ENCODE measurements at places on chromosomes 4 and X.

DNA sequence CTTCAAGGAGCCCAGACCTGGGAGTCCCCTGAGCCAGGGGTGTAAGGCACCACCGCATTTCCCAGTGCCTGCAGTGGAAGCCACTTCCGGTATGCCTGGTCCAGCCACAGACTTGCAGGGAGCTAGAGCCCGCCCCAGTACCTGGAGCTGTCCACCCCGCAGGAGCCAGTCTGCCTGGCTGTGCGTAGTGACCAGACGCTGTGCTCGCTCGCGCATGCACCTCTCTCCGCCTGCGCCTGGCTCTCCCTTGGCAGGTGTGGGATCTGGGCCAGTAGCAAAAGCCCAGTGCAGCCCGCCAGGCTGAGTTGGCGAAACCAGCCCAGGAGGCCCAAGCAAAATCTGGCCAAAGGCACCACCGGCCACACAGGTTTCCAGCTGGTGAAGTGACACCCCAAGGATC lies 973.7 kb upstream of the AGA start:
- DNase-seq: no peak

DNA sequence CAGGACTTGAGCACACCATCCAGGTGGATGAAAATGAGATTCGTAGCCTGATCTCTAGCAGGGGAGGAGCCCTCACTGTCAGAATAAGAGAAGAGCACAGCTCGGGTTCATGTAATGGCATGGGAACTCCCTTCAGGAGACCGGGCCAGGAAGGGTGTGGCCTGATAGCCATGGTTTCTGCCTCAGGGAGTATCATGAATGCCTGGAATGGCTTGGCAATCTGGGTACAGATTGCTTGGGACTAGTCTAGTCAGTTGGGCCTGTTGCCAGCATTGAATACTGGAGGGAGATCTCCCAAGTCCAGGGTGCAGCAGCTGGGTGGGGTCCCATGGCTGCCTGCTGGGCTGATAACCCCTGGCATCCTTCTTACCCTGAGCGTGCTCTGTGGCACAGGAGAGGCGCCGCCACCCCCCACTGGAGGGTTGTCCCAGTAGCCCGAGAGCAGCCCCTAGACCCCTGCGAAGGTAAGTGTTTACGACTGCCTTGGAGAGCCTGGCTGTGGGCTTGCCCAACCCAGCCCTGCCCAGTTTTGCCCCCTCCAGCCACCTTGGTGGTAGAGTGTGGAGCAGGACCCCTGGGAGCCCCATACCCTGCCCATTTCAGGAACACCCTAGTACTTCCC lies 298.8 kb downstream of the TEX13A start:
- no peak for DNase-seq

DNA sequence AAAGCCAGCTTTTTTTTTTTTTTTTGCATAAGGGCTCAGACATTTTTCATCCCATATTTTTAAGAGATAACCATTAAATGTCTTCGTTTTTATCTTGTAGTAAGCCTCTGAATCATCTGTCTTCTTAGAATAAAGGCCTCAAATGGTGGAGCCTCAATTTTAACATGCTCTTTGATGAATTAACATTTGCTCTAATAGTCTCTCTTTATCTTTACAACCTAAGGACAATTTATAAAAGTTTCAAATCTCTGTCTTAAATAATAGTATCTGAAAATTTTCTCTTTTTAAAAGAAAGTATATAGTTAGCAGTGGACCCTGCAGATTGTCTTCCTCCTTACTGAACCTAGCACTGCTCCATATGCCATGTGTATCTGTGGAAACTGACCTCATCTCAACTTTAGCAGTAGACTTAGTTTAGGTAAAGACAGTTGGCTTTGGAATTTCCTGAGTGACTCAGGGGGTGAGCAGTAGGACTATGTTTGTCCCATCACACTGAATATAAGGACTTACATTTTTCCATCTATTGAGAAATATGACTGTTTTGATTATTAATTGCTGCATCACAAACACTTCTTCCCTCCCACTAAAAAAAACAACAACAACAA lies 1658.0 kb downstream of the STIM2 start:
- no peak for DNase-seq

DNA sequence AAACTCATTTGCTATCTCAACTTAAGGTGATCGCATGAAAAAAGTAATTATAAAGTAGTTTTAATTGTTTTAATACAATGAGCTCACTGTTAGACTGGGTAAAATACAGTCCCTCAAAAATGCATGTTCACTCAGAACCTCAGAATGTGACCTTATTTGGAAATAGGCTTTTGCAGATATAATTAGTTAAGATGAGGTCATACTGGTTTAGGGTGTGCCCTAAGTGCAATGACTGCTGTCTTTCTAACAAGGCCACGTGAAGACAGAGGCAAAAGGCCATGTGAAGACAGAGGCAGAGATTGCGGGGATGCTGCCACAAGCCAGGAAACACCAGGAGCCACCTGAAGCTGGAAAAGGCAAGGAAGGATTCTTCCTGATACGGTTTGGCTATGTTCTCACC lies 262.1 kb downstream of the NKX6-1 start:
- DNase-seq: no peak

DNA sequence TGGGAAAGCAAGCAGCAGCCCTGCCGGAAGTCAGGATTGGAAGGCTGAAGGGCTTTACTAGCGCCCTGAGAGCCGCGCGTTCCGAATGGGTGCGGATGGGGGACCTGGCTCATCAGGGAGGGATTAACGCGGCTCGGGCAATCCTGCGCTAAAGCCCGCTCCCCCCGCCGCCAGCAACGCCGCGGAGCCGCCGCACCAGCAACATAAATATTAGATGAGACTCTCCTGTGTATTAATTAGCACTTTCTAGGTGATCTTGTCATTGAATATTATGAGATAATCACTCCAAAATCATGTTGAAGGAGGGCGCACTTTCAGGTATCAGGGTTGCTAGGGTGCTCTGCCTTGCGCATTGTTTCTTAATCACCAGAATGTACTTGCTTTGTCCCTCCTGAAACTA lies 357.2 kb upstream of the FAM241A start:
- DNase-seq: no peak

DNA sequence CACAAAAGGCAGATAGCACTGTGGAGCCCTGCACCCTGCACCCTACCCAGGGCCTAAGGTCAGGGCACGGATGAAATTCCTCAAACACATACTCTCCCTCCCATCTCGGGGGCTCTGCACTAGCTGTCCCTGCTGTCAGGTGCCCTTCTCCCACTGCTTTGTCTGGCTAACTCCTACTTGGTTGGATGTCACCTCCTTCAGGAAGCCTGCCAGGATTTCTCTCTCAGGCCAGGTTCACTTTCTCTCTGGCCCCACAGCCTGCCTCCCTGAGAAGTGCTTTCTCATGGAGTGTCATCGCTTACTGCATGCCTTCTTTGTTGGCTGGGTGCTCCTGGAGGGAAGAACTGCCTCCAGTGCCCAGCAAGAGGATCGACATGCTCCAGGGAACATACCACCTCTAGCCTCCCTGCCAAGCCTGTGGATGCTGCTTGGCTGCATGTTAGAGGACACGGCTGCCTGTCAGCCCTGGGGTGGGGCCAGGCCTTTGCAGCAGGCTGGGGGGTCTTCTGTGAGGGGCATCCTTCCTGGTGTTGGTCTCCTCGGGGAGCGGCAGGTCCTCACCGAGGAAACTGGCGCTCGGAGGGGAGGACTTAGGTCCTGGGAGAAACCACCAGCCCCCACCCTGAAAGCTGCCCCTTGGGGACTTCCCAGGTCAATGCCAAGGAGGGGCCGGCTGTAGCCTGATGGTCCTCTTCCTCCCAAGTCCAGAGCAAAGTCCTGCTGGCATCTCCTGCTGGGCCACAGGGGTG lies 15.0 kb downstream of the ABLIM2 start:
- no peak for DNase-seq

DNA sequence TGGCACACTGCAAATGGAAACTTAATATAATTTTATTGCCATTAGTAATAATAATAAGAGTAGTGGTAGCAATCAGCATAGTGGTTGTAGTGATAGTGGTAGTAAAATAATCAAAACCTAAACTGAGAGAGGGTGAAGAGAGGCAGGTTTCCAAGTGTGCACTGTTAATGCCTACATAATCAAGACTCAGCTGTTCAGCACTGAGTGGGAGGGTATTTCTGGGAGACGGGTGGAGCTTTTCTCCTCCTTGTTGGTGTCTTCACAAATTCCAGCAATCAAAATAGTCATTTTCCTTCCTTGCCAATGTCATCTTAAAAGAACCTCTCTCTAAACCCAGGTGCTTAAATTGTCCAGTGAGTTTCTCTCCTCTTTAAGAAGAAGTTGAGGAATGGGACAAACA lies 18.6 kb downstream of the CCDC149 start:
- DNase-seq: no peak

- DNase-seq: peak; percentile 65
Measured at GRCh38 chrX:154373340-154374306, 811 bp downstream of the FLNA start.

- no peak for DNase-seq
Measured at GRCh38 chrX:44946771-44947170, 73.8 kb downstream of the KDM6A start.

DNA sequence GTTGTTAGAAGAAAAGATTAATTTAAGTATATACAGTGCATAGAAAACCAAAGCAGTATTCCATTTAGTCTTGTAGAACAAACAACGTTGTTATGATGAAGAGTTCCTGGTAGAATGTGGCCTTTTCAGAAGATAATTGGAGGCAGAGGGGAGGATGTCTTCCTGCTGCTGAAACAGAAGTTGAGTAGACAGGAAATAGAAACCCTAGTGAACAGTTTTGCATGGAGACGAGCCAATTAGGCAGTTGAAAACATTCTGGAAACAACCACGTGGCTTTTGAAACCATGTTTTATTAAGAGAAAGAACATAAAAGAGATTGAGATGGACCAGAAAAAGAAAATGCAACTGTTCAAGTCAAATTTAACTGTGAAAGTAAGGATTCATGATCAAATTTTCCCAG lies 325.2 kb downstream of the CAMK2D start:
- DNase-seq: peak; percentile 78

- no peak for DNase-seq
Measured at GRCh38 chr4:102430461-102430910, 70.7 kb upstream of the NFKB1 start.

DNA sequence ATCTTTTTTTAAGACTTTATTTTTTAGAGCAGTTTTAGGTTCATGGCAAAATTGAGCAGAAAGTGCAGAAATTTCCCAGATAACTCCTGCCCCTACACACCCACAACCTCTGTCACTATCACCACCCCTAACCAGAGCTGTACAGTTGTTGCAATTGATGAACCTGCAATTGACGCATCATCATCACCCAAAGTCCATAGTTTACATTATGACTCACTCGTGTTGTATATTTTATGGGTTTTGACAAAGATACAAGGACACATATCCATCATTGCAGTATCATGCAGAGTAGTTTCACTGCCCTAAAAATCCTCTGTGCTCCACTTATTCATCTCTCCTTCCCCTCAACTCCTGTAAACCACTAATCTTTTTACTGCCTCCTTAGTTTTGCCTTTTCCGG lies 34.5 kb upstream of the WAS start:
- DNase-seq: no peak

- peak; percentile 96 for DNase-seq
Measured at GRCh38 chr4:121668368-121669162, 28.2 kb downstream of the ANXA5 start.

GRCh38 chrX:83888585-83888984 lies 27.6 kb downstream of the CYLC1 start:
- DNase-seq: no peak

DNA sequence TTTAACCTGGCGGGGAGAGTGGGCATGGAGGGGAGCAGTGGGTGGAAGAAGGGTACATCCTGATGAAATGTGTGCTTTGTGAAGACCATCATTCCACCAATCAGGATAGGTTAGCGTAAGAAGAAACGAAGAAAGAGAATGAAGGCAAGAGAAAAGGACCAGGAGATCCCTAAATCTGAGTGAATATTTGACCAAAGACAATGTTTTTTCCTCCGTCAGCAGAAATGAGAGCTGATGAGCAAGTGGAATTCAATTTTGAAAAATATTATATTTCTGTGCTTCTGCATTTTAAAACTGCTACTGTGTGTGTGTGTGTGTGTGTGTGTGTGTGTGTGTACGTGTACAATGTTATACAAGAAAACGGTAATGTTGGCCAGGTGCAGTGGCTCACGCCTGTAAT lies 58.3 kb upstream of the NOCT start:
- DNase-seq: no peak

DNA sequence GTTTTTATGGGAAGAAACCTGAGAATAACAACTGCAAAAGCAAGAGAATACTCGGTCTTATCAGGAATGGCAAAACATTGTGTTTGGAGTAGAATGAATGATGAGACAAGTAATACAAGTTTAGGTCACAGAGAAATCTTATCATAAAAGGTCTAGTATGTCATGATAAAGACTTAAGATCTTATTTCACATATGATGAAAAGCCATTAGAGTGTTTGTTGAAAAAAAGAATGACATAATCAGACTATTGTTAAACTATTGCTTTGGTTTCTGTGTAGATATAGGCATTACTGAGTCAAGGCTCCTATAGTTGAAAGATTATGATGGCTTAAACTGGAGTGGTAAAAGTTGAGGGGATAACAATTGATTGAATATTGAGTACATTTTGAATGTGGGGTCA lies 603.6 kb downstream of the CCSER1 start:
- no peak for DNase-seq

- no peak for DNase-seq
Measured at GRCh38 chr4:162803378-162803777, 363.3 kb downstream of the NAF1 start.

DNA sequence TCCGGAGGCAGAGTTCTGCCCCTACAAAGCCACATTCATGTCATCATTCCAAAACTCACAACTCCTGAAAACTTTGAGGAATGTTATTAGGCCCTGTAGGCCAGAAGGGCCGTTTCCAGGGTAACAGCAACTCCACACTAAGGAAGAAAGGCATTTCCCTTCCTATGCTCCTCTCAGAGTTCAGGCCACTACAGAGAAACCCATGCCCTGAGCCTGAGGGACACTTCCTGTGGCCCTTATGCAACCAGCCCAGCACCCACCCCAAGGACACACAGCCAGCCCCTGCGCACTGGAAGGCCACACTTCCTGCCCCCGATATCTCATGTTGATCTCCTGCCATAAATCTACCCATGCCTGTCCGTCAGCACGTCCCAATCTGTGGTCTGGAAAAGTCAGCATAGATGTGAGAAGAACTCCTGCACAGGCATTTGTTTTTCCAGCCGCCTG lies 289.3 kb downstream of the BCOR start:
- peak; percentile 10 for DNase-seq

DNA sequence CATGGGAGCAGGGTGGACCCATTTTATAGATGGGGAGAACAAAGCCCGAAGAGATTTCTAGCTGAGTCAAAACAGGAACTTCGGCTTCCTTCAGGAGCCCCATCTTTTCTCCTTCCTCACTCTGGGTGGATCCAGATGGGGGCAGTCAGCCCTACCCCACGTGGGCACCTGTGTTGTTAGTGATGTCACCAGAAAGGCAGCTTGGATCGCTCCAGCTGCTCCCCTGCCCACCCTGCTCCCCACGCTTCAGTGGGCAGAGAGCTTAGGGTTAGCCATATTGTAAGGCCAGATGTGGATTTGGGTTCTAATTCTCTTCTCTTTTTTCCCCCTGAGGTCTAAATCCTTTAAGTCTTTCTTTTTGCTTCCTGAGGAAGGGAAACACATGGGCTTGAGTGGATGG lies 132.3 kb upstream of the PJA1 start:
- no peak for DNase-seq

DNA sequence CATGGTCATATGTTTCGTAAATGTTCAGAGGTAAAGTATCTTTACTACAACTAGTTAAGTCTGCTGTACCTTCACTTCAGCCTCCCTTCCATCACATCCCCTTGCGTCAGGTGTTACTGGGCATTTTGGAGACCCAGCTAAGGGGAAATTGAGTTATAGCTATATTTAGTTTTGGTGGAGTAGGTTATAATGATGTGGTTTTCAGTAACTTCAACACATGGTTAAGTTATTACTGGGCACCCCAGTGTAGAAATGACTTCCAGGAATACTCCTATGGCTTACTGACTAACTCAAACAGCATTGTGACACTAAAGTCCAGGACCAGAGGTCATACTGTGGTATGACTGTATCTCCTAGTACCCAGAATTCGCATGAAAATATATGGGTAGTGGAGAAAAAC lies 23.4 kb upstream of the ACSL1 start:
- no peak for DNase-seq
